ENCODE measurements at places on chromosomes 6 and 20.
A peak's percentile ranks its signal among the peaks of the same experiment; 100 is the strongest.

DNA sequence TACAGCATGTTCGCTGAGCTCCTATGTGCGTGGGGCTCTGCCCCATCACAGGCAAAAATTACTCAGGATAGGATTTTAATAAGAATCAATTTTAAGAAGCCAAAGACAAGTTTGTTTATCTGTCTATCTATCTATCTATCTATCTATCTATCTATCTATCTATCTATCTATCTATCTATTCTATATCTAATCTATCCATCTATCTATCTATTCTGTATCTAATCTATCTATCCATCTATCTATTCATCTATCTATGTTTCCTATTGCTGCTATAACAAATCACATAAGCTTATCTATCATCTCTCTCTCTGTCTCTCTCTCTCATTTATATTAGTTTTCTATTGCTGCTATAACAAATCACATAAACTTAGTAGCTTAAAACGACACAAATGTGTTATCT is 1.7 kb downstream of the ARHGAP40 start:
- DNase-seq = no peak

DNA sequence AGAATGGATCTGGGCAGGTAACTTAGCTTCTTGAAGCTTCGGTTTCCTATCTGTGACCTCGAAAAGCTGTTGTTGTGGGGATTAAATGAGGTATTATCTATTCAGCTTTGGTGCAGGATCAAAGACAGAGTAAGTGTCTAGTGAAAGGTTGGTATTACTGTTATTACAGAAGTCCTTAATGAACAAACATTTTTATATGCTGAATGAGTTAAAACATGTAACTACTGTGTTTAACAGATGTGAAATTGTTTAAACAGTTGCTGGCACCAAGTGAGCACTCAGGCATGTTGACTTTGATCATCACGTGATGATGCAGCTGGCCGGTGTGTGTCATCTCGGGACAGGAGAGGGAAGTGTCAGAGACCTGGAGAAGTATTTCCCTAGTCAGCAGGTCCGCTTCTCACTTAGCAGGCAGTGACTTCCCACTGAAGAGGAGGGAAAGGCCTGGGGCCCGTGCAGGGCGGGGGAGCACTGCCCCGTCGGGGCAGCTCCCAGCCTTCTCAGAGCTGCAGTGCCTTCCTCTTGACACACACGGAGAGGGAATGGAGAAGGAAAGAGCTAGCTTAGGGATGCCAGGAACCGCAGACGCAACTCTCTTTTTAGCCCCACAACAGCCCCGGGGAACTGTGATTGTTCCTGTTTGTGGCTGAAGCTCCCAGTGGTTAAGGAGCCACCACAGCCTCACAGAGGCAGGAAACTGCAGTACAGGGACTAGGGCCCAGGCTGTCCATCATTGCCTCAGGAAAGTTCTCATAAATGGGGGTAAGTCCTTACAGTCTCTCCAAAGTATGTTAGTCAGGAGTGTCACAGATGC is 18.0 kb downstream of the TUBB2A start:
- DNase-seq = no peak

GRCh38 chr6:6556738-6557503 is 31.6 kb upstream of the LY86 start:
- DNase-seq = peak; percentile 46

- DNase-seq = no peak
Observed at GRCh38 chr6:19988555-19988954, 151.4 kb downstream of the ID4 start.

DNA sequence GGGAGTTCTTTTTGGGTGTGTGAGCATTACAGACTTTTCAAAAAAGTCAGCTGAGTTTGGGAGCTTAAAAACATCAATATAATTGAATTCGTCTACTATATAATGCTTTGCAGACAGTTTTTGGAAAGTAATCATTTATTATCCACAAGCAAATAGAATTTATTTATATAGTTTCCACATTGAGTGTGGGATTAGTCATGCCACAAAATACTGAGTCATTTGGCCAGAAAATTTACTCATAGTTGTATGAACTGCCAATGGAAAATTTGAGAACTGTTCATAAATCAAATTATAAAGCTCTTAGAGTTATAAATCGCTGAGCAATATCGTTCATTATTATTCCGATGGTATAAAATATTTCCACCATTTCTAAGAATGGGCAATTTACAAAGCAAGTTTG is 5.0 kb downstream of the BEND6 start:
- no peak for DNase-seq

- no peak for DNase-seq
Observed at GRCh38 chr6:54183616-54184015, 72.4 kb downstream of the MLIP start.

DNA sequence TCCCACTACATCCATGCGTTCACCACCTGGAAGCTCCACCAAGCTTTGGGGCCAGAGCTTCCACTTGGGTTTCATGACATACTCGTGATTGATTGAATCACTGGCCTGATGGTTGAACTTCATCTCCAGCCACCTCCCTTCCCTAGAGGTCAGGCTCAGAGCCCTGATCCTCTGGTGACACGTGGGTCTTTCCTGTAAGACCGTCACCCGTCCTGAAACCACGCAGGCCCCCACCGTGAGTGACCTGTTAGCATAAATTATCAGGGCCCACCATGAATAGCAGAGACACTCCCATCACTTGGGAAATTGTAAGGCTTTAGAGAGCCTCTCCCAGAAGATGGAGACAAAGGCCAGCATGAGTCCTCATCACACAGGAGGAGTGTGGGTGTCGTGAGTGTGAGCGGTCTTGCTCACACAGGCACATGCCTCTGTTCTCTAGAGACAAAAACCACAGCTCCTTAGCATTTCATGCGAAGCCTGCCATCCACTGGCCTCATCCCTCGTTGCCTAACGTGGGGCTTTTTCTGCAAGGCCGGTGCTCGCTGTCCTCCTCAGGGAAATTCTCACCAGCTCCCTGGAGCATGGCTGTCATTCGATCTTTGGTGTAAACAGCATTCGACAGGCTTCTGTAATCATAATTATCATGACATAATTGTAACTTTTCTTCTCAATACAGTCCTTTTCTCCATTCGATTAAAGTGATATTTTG is 65.1 kb upstream of the DUSP22 start:
- DNase-seq = no peak

DNA sequence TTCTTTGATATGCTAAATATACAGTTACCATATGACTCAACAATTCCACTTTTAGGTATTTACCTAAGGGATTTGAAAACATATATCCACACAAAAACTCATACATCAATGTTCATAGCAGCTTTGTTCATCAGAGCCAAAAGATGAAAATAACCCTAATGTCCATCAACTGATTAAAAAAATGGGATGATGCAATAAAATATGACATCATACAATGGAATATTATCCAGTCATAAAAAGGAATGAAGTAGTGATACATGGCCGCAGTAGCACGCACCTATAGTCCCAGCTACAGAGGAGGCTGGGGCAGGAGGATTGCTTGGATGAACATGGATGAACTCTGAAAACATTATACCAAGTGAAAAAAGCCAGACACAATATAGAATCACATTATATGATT is 101.4 kb upstream of the SIRPA start:
- DNase-seq = no peak

DNA sequence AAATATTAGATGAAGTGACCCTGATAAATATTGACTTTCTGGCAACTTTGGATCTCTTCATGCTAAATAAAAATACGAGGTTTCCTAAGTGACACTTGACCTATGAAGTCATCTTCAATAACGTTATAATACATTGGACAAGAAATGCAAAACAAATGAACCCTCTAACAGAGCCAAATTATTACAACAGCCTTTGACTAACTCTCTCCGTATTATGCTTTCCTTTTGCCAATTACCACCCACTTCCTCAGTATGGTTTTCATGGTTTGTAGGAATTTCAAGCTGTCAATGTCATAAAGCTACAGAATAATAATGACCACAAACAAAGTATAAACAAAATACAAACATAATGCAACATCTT is 210.5 kb downstream of the MOXD1 start:
- DNase-seq = no peak

- DNase-seq = no peak
Observed at GRCh38 chr6:157424491-157425020, 43.6 kb downstream of the ZDHHC14 start.

DNA sequence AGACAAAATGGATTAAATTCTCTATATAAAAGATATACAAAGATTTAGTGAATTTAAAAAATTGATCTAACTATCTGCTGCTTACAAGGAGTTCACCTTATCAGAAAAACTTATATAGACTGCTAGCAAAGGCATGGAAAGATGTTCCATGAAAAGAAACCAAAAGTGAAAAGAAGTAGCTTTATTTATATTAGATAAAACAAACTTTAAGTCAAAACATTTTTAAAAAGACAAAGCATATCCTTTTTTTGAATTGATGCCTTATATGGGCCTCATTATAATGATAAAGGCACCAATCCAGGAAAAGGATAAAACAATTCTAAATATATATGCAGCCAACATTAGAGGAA is 334.2 kb downstream of the MEI4 start:
- no peak for DNase-seq

GRCh38 chr6:107061125-107062020 is 33.4 kb downstream of the MTRES1 start:
- DNase-seq = no peak

DNA sequence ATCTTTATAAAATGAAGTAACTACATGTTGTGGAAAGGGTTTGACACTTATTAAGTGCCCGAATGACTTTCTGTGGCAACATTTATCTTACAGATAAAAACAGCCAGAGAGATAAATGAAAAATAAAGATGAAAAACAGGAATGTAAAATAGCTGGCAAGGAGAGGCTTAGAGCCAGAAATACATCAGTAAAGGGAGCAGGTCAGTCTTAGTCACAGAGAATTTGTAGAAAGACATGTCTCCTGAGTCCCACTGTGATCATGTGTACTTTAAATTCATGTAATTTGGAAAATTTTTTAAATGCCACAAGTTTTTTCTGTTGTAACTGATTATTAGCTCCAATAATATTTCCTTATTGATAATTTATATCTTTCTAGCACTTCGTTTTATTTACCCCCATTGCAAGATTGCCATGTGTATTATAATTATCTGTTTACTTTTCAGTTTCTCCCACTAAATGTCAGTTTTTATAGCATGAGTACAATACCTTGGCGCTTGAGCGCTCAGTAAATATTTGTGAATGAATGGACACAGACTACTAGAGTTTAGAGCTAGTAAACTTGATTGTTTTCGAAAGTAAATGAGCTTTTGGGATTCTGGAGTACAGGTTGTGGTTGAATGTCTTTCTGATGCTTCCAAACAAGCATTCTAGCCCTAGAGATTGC is 15.2 kb downstream of the TAB2 start:
- no peak for DNase-seq

DNA sequence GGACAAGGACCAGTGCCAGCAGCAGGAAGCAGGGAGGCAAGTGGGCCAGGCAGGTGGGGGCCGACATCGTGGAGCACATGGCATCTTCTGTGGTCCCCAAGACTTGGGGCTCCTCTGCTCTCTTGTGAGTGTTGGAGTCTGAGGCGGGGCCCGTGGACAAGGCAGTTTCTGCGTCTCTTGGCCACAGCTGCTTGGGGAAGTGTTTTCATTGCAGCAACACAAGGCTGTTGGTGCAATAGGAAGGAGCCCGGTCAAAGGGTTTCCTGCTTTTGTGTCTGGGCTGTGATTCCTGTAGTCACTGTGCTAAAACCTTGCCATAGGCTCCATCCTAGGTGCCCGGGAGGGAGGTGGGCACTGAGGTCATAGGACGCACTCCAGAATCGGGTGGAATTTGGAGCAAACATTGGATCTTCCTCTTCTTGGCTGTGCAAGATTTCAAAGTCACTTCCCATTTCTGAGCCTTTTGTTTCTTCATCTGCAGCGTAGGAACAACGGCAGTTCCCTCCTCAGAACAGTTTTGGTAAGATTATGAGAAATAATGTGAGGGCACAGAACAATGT is at the start of gene SIRPB2:
Gene SIRPB2 (minus strand): TSS at position 140 of the 560 bp plus-strand sequence. CDS start 61 bp downstream, at position 79.
- DNase-seq = no peak

DNA sequence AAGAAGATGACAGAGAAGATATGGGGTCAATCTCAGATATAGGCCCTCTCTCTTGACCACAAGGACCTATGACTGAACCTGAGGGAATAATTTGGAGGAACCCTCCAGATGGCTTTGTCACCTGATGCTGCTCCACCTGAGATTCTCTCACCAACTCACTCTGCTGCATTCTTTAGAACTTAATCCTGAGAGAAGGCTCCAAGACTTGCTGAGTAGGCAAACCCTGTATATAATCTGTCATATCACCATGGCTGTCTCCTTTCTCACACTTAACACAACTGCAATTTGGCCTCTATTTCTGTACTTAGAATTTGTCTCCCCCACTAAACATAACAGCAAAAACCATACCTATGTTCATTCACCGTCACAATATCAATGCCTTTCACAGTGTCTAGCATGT is 172.3 kb downstream of the PKHD1 start:
- DNase-seq = no peak

- DNase-seq = no peak
Observed at GRCh38 chr6:111740506-111740905, 132.7 kb downstream of the FYN start.

GRCh38 chr20:16914277-16914676 is 166.1 kb downstream of the OTOR start:
- DNase-seq = no peak

DNA sequence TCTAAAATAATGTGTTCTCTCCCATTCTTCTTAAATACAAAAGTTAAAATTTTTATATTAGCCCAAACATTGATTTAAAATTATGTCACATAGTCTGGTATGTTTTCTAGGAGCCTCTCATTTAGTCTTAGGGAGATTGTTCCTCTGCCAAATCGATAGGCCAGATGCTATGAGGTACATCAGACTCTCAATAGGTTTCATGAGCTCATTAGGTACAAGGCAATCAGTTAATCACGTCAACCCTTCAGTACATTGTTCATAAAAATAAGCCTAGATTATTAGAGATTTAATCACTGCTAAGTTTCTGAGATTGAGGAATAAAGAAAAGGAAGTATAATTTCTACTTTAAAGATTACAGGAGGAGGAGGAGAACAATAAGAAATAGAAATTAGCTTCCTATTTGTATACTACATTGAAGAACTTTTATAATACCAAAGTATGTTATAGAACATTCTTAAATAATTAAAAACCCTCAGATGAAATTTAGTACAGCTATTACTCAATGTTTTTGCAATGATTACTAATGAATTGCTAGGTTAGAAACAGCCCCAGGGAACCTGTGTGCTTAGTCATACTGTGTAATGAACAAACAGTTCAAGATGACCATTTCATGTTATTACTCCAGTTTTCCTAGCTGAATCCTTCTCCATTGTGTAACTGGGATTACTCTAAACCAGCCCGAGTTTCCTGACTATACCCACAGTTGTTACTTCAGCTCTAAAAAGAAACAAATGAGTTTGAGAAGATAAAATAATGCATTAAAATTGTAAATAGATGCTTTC is 117.0 kb downstream of the BMP5 start:
- no peak for DNase-seq

GRCh38 chr6:138493413-138493812 is 5.9 kb downstream of the NHSL1 start:
- no peak for DNase-seq

Measured in stimulated activated CD4-positive, alpha-beta T cell treated with anti-CD3 and anti-CD28 coated beads, Interleukin-2, amount 100 ng/mL, for 24 hours (primary cell).